AG09309 (cell line): ENCODE measurements at places on chromosomes 2 and 18.

- no peak for DNase-seq
These were observed 260.5 kb downstream of the LTBP1 start for GRCh38 chr2:33207151-33207740.

DNA sequence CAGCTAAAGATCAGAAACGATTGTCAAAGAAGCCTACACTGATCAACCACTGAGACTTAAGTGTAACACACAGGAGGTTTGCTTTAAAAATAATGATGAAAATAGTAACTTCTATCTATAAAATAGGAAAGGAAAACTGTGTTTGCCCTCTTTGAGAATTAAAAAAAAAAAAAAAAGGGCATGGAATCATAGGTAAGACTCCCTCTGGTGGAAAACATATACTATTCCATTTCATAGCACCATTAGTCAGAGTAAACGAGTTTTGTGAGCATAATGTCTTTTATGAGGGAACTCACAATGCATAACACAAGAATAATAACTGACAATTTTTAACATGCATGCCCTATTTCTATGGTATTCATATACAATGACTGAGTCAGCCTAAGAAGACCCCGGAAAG lies 36.3 kb downstream of the SLC35F5 start:
- no peak for DNase-seq

DNA sequence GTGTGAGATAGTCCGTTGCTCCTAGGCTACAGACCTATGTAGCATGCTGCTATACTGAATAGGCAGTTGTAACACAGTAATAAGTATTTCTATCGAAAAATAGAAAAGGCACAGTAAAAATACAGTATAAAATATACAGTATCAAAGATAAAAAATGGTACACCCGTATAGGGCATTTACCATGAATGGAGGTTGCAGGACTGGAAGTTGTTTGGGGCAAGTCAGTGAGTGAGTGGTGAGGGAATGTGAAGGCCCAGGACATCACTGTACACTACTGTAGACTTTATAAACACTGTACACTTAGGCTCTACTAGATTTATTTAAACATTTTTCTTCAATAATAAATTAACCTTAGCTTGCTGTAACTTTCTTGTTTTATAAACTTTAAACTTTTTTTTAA lies 3.5 kb downstream of the MAP3K20 start:
- DNase-seq, result no peak

- DNase-seq, result no peak
These were observed 8.6 kb downstream of the SGO2 start for GRCh38 chr2:200534572-200534971.

- no peak for DNase-seq
These were observed 201.6 kb downstream of the TRIB2 start for GRCh38 chr2:12918138-12918834.

GRCh38 chr2:240045098-240045497 lies 8.2 kb downstream of the OR6B3 start:
- DNase-seq, result no peak

DNA sequence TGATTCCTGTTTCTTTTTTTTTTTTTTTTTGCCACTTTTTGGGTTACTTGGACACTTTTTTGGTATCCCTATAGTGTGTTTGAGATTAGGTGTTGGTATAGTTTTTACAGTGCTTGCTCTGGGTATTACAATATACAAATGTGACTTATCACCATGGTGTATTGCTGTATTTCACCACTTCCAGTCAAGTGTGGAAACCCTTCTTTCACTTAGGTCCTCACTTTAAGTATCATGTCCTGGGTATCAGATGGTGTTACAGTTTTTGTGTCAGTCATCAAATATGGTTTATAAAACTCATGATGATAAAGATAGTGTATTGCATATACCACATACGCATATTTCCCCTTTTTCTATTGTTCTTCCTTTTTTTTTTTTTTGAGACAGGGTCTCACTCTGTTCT lies 1.8 kb downstream of the ATP9B start:
- no peak for DNase-seq

- no peak for DNase-seq
These were observed 33.0 kb downstream of the RHOB start for GRCh38 chr2:20479835-20480234.

DNA sequence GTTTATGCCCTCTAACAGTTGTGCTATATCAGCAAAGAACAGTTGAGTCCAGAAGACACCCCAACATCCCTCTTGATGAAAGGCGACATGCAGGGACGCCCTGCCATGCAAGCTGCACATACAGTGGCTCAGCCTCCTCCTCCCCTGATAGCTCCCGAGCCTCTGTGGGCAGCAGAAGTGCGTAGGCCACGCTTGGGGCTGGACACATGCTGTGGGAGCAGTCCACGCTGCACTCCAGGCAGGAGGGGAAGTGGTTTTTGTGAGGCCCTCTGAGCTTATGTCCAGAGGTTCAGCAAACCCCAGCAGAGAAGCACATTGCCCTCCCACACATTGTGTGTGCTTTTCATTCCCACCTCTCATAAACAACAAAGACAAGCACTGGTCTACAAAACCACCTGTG lies 162.1 kb downstream of the SEPTIN10 start:
- DNase-seq, result no peak

GRCh38 chr2:181924336-181924735 lies 32.8 kb downstream of the ITPRID2 start:
- DNase-seq, result no peak

- DNase-seq, result no peak
These were observed 97.9 kb downstream of the PIEZO2 start for GRCh38 chr18:11051462-11051861.

- no peak for DNase-seq
These were observed 203.5 kb upstream of the TMEFF2 start for GRCh38 chr2:192398236-192398635.

DNA sequence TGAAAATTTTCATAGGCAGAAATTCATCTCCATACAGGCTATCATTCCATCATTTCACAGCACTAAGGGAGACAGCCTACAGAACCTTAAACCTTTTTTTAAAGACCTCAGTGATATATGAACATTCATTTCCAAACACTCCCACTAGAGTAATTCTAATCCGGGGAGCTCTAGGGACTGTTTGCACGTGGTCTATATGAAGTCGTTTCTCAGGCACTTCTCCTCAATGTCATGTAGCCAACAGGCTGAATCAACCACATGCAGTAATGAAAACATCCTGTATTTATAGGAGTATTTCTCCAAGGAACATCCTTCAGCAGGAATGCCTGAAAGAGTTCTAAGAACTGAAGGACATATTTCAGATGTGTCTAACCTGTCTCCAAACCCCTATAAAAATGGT lies 97.3 kb upstream of the CREB1 start:
- no peak for DNase-seq

GRCh38 chr18:60090170-60090569 lies 190.4 kb downstream of the PMAIP1 start:
- DNase-seq, result no peak

DNA sequence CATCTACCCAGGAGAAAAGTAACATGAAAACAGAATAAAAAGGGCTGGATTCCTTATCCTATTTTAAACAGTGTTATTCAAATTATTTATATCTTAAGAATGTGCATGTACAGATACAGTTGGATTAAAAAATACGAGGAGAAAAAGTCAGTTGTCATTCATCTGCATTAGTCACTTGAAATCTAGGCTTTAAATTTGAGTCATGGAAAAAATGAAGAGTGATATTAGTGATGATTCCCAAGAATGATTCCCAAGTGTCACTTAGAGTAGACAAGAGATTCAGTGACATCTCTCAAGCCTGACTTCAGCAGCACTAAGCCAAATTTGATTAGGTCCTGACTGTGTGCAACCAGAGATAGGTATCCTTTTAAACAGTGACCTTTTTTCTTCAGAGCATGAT lies 394.2 kb downstream of the IRS1 start:
- no peak for DNase-seq

- no peak for DNase-seq
These were observed 19.5 kb downstream of the CHST10 start for GRCh38 chr2:100397976-100398375.

- DNase-seq, result no peak
These were observed 43.6 kb upstream of the RASGRP3 start for GRCh38 chr2:33432871-33433270.
